ENCODE measurements at places on chromosomes 2 and 18.

DNA sequence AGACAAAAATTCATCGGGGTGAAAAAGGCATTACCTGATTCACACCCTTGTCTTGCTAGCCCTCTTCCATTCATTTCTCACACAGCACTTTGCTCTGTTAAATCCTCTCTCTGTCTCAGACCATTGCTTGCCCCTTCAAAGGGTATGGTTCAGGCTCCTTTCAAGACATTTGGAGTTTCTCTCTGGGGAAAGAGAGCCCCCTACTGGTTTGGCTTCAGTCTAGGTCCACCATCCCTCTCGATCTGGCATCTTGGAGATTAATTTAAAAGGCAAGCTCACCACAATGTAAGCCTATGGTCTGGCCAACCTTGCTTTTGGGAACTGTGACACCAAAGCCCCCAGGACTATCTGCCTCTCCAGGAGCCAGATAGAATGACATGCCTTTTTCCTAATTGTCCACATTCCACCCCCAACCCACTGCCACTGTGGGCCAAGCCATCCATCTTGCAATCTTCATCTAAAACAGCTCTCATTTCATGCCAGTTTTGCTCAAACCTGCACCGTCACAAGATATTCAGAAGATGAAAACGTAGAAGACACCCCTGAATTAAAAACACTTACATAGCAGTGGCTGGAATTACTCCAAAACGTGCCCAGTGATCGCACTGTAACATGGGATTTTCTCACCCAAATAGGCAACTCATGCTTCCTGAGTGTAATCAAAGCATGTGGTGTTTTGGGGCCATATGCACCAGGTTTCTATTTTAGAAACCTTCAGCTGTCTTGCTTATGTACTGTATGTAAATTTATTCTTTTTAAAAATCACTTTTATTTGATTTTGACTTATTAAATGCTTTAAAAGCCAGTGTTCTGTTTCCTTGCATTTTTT is 93.9 kb downstream of the FARSB start:
- DNase-seq, result peak; percentile 48

GRCh38 chr2:197028230-197028629 is 101.7 kb upstream of the PGAP1 start:
- no peak for DNase-seq

GRCh38 chr2:10514743-10515142 is 66.6 kb upstream of the ODC1 start:
- no peak for DNase-seq

GRCh38 chr2:227579791-227580190 is 18.9 kb upstream of the SCYGR2 start:
- DNase-seq, result no peak

DNA sequence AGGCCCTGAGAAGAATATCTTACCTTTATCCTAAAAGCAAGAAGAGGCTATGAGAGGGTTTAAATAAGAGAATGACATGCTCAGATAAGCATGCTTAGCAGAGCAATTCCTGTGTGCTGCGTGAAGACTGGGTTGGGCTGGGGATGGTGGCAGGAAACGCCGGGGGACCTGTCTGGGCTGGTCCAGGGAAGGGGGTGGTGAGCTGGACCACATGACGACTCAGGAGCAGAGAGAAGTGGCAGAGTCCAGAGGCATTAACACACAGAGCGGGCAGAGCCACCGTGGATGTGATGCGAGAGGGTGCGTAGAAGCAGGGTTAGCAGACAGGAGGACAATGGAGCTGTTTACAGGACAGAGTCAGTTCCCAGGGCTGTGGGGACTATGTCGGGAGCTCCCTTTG is 84.5 kb downstream of the ZBTB7C start:
- no peak for DNase-seq

- no peak for DNase-seq
These were observed 462 bp downstream of the CHCHD5 start for GRCh38 chr2:112584891-112585250.

GRCh38 chr18:74503137-74503536 is 7.0 kb downstream of the CNDP2 start:
- no peak for DNase-seq

DNA sequence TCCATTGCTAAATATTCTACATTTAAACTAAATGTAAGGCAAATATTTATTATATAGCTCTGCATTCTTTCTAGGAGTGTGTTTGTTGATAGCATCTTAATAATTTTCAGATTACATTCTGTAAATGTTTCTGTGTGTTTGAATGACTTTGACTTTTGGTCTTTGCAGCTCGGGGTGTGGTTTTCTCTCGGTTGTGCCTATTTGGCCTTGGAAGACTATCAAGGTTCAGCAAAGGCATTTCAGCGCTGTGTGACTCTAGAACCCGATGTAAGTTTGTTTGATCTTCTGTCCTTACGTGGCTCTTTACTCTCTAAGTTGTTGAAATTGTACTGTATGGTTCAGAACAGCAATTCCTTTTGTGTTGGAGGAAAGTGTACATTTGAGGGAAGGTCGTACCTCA is 149.9 kb downstream of the TTC27 start:
- DNase-seq, result no peak

GRCh38 chr2:54353216-54353615 is 97.2 kb upstream of the TSPYL6 start:
- no peak for DNase-seq

DNA sequence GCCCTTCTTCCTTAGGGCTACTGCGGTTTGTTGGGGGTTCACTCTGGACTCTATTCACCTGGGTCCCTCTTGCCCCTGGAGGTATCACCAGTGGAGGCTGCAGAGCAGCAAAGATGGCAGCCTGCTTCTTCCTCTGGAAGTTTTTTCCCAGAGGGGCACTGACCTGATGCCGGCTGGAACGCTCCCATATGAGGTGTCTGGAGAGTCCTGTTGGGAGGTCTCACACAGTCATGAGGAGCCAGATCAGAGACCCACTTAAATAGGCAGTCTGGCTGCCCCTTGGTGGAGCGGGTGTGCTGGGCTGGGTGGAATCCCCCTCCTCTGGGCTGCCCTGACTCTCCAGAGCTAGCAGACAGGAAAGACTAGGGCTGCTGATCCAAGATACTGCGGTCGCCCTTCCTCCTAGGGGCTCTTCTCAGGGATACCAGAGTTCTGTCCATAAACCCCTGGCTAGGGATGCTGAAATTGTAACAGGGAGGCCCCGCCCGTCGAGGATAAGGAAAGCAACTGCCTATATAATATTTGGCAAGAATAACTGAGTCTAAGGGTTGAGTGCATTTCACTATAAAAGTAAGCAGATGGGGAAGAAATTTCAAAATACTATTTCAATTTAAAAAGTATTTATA is 140.7 kb downstream of the NOL4 start:
- no peak for DNase-seq

DNA sequence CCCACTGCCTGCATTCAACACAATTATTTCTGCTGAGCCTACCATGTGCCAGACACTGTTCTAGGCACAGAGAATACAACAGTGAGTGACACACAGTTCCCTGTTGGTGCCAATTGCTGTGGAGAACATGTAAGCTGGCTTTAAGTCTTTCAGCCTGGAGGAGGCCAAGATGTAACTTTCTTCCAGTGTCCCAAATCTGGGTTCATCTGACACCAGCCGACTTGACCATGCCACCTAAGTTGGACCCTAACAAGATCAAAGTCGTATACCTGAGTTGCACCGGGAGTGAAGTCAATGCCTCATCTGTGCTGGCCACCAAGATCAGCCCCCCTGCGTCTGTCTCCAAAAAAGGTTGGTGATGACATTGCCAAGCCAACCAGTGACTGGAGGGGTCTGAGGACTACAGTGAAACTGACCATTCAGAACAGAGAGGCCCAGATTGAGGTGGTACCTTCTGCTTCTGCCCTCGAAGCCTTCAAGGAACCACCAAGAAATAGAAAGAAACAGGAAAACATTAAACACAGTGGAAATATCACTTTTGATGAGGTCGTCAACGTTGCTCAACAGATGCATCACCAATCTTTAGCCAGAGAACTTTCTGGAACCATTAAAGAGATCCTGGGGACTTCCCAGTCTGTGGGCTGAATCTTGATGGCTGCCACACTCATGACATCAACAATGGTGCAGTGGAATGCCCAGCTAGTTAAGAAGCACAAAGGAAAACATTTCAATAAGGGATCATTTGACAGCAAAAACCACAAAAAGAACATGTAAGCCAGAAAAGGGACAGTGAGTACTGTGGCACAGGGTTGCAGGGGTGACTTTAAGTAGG is 6.3 kb downstream of the TRABD2A start:
- DNase-seq, result no peak

- no peak for DNase-seq
These were observed 19.8 kb downstream of the DTNA start for GRCh38 chr18:34729740-34730355.

- no peak for DNase-seq
These were observed 39.4 kb downstream of the COBLL1 start for GRCh38 chr2:164802095-164802707.

DNA sequence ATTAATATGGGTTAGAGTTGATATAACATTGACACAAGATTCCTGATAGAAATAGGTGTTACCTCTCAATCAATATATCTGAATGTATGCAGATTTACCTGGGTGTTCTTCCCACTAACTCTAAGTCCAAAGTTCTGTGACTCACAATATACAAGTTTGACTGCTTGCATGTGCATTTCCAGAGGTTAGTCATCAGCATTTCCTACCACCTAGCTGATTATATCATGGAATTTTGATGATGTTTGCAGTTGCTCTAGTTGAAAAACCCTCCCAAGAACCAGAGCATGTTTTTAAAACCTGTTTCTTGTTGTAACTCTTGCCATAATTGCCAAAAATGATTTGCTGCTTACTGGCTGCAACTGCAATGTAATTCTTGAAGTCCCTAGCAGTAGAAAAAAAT is 15.0 kb upstream of the DSG1 start:
- no peak for DNase-seq

DNA sequence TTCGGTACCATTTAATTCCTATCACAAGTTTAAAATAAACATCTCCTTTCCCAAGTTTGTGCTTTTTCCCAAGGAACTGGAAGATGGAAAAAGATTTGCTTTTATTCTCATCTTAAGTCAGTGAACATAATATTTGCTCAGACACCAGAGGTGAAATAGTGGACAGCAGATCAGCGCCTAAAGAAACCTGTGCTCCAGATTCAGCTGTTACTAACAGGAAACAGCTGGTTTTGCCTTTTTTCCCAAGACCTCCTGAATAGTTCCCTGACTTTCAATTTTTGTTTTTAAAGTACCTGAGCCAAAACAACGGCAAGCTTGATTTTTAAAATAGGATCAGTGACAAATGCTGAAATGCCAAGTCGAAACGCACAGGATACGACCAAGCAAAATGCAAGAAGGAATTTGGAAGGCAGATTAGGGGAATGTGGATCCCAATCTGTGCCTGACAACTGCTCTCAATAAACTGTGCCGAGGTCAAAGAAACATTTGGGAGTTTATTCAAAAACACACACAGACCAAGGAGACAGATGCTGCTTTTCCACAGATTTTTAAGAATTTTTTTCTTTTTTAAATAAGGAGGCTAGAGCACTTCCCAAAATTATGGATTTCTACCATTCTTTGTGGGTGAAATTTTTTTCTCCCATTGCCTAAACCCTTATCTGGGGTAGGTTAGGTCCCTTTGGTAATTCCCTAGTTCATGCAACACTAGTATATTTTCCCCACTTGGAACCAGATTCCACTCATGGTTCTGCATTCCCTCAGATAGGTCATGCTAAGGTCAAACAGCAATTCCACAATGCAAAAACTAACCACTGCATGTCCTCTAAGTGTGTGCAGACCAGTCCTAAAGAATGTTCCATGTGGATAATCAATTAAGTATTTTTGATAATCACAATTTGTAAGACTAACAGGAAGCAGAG is 121.5 kb upstream of the PDE1A start:
- no peak for DNase-seq

- DNase-seq, result peak; percentile 92
These were observed 273.0 kb upstream of the ID2 start for GRCh38 chr2:8408560-8409460.

GRCh38 chr2:133885847-133886246 is 317.6 kb upstream of the NCKAP5 start:
- DNase-seq, result no peak

- no peak for DNase-seq
These were observed 293.5 kb downstream of the RNF144A start for GRCh38 chr2:7210712-7211111.

- no peak for DNase-seq
These were observed 3.8 kb upstream of the UXS1 start for GRCh38 chr2:106197878-106198277.

DNA sequence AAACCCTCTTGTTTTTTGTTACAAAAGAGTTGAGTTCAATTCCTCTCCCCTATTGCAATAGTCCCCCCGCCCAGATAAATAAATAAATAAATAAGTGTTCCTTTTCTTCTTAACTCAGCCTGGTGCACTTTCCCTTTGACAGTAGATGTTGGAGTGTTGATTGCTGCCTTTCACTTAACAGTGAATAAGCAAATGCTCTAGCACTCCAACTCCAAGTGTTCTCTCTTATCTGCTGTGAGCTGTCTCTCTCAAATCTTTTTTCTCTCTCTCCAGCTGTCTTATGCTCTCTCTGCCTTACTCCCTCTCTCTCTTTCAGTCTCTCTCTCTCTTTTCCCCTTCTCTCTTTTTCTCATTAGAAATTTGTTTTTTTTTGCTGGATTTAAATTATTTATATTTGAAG is 216.7 kb downstream of the TMX3 start:
- DNase-seq, result no peak

DNA sequence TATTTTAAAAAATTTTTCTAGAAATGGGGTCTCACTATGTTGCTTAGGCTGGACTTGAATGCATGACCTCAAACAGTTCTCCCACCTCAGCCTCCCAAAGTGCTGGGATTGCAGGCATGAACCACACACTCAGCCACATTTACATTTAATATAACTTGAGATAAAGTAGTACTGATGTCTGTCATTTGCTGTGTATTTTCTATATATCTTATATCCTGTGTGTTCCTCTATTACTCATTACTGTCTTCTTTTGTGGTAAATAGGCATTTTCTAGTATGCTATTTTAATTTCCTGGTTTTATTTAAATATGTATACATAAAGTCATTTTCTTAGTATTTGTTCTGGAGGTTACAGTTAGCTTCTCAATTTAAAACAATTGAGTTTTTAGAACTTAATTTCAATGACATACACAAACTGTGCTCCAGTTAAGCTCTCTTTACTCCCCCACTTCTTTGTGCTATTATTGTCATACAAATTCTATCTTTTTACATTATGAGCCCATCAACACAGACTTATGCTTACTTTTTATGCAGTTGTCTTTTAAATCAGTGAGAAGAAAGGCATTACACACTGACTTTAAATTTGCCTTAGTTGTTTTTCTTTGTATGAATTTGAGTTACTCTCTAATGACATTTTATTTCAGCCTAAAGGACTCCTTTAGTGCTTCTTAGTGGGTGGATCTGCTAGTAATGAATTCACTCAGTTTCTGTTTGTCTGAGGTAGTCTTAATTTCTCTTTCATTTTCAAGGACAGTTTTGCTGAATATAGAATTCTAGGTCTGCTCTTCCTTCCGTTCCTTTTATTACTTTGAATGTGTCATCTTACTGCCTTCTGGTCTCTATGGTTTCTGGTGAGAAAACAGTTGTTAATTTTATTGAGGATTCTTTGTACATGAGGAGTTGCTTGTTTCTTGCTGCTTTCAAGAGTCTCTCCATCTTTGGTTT is 6.2 kb upstream of the INPP4A start:
- peak; percentile 86 for DNase-seq

- DNase-seq, result no peak
These were observed 43.3 kb upstream of the ZCCHC2 start for GRCh38 chr18:62479574-62479973.

- DNase-seq, result no peak
These were observed 563.4 kb downstream of the XIRP2 start for GRCh38 chr2:167451496-167452289.
